ENCODE measurements at places on chromosomes 2 and 18.
A peak's percentile ranks its signal among the peaks of the same experiment; 100 is the strongest.

DNA sequence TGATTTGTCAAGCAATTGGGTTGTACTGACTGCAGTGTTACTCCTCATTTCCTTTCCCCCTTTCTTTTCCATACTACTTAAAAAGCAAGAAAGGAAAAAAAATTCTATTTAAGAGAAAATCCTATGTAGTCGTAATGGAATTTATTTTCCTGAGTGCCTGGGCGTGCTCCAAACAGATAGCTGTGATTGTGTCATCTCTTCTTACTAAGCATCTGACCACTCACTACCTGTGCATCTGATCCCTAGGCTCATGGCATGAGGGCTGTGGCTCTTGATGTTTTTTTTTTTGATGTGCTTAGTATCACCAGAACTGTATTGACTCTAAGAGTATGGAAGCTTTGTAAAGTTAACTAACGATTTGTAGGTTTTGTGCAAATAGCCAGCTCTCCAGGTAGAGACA is 19.0 kb downstream of the CRIM1 start:
- DNase-seq, result no peak

GRCh38 chr2:101006065-101006715 is 4.1 kb downstream of the RPL31 start:
- DNase-seq, result no peak

GRCh38 chr2:240320204-240320993 is 115.1 kb upstream of the GPC1 start:
- DNase-seq, result peak; percentile 98

GRCh38 chr18:69658103-69658502 is 257.4 kb downstream of the DOK6 start:
- no peak for DNase-seq

GRCh38 chr2:177908182-177908581 is 164.4 kb downstream of the PDE11A start:
- DNase-seq, result no peak

DNA sequence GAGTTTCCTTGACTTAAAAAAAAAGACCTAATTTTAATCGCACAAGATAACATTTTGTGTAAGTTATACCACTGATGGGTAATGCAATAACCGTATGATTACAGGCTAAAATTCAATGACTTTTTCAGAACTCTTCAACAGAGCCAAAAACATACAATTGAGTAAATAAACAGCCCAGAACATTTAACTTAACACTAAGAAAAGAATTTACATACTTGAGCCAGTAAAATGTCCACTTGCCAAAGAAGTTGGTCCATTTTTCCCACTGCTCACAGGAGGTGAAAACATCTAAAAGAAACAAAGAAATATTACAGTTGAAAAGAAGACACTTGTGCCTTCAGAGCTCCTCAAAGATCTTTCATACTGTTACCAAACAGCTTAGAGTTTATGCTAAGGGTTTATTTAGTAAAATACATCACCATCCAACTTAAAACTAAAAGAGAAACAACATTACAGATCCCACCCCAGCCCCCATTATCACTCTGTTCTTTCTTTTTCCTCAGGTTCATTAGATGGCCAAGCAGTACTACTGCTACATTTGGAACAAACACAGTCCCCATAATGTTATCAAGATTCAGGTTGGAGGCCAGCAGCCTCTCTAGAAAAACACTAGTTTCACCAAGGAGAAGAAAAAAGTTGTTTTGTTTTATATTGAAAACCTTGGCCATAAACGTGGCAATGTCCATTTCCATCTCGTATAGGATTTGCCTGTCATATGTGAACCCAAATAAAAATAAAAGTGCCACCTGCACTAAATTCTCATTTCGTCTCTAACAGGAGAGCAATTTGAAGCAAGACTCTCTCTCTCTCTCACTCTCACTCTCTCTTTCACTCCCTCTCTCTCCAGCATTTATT is 2.7 kb downstream of the TCF4 start:
- no peak for DNase-seq

DNA sequence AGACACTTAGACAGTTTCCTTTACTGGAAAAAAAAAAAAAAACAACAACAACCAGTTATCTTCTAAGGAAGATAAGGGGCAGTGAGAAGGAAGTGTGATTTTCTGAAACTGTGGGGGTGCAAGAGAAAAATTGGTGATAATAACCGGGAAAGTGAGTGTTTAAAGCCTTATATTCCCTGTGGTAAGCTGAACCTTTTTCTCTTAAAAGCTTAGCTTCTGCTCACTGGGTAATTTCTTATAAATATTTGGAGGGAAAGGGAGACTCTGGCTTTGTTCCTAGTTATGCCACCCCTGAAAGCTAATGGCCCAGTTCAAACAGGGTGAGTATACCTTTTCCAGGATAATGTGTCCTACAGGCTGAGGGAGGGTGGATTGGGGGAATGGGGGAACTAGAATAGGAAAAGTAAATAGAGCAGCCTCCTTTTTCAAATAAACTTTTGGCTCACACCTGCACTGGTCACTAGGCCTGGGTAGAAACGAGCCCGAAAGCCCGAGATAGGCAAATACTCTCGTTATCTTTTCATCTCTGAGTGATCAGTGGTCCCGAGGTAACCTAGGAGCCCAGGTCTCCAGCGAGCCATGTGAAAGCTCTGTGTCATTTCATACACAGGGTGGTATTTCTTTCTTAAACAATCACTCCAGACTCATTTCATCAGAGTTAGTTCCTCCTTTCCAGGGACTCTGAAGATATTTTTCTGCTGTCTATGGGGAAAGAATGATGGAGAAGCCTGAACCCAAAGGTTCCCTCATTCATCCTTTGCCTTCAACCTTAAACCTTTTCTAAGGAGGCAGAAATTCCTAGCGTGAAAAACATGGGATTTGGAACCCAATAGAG is 15.5 kb upstream of the SRBD1 start:
- DNase-seq, result no peak

DNA sequence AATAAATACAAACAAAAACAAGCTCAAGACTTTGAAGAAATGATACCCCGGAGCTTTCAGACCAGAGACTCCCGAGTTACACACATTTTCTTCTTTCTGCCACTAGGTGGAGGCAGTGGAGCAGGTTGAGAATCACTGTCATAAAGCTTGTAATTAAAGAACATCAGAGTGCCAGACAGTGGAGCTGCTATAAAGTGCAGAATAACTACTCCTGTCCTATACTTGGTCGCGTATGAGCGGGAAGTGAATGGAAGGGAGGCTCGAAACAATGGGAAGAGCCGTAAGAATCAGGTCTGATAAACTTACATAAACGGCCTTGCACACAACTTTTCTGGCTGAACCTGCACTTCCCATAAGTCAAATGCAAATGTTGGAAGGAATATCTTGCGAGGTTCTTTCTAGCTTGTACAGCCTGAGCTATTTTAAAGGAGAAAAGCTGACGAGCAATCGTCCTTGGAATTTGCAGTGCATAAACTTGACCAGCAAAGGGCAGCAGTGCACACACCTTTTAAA is 189.0 kb downstream of the RPIA start:
- DNase-seq, result no peak

DNA sequence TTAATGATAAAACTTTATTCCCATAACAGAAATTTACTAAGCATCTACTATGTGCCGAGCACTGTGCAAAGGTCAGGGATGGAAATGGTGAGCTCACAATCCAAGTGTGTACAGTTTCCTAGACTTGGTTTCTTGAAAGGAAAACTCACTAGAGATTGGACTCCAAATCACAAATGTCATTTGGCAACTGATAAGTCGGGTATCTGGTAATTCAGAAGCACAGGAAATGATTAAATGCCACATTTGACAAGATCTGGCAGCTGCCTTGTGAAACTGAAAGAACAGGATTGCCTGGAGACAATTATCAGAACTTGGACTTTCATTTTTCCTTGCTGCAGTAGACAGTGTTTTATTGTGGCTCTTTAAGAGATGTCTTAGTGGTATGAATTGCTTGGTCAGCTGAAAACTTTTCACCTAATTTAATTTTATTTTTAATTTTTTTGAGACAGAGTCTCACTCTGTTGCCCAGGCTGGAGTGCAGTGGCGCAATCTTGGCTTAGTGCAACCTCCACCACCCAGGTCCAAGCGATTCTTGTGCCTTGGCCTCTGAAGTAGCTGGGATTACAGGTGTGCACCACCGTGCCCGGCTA is 19.2 kb downstream of the ITGA6 start:
- DNase-seq, result no peak

DNA sequence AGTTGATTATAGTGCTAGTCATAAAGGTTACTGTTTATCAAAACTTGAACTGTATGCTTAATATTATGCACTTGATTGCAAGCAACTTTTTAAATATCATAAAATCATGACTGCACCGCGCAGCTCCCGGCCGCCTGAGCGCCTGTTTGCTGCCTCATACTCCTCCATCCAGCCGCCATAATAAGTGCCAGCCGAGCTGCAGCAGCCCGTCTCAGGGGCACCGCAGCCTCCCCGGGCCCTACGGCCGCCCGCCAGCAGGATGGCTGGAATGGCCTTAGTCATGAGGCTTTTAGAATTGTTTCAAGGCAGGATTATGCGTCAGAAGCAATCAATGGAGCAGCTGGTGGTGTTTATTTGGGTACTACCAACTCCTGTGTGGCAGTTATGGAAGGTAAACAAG is 337.2 kb downstream of the PAX3 start:
- no peak for DNase-seq

- no peak for DNase-seq
Observed at GRCh38 chr2:198339116-198339515, 534.7 kb downstream of the PLCL1 start.

DNA sequence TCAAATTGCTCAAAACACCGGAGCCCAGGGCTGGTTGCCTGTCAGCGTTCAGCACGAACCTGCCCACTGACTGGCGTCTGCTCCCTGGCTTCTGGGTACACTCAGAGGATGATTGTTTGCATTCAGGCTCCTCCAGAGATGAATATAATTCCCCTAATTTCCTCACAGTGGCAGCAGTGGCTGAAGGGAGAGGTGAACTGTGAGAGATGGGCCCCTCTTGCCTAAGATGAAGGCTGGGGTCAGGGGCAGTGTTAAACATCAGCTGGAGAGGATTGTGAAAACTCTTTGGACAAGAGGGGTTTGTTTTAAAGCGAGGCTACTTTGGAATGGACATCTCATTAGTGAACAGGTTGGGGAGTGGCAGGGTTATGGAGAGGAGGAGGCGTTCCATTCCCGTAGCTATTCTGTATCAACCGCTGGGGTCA is 31.0 kb downstream of the TCF7L1 start:
- DNase-seq, result no peak

GRCh38 chr2:25926984-25927756 is 48.9 kb upstream of the ASXL2 start:
- DNase-seq, result no peak

GRCh38 chr18:8188184-8188583 is 421.1 kb upstream of the RAB12 start:
- DNase-seq, result no peak

DNA sequence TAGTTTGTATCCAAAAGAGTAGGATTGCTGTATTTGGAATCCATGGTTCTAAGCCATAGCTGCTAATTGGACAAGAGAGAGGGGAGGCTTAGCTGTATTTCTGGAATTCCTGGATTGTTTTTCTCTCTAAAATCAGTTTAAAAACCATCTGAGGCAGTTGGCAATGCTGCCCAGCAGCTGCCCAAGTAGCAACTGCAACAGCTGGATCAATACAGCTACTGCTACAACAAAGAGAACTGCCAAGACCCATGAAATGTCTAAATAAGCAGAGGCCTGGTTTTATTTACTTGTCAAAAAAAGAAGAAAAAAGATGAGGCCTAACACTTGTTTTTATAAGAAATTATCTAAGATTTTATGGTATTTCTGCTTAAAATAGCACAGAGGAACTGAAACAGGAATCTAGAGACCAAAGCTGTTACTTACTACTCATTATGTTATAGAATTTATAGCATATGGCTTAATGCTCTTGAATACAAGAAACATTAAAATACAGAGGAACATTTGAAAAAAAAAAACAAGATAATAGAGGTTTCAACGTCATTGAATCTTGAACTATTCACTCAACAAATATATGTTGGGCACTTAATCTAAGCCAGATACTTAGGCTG is 39.1 kb downstream of the TMEFF2 start:
- DNase-seq, result no peak

DNA sequence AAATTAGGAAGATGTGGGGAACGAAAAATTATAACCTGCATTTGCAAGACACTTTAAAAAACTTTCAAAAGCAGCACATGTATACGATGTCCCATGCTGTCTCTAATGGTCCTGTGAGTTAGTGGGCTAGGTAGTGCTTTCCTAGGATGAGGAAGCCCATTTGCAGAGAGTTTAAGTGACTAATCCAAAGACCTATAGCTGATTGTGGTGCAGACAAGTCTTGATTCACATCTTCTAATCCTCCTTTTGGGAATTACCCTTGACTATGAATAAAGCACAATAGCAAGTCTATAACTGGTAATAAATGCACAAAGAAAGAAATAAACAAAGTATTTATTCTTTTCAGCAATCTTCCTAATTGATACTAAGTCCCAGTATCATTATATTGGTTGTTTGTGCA is 234.6 kb upstream of the FANCL start:
- DNase-seq, result no peak

- no peak for DNase-seq
Observed at GRCh38 chr2:188328419-188328818, 36.7 kb downstream of the GULP1 start.

GRCh38 chr2:54909001-54909400 is 141.2 kb downstream of the RTN4 start:
- no peak for DNase-seq

GRCh38 chr18:7844017-7844416 is 276.9 kb downstream of the PTPRM start:
- DNase-seq, result no peak

DNA sequence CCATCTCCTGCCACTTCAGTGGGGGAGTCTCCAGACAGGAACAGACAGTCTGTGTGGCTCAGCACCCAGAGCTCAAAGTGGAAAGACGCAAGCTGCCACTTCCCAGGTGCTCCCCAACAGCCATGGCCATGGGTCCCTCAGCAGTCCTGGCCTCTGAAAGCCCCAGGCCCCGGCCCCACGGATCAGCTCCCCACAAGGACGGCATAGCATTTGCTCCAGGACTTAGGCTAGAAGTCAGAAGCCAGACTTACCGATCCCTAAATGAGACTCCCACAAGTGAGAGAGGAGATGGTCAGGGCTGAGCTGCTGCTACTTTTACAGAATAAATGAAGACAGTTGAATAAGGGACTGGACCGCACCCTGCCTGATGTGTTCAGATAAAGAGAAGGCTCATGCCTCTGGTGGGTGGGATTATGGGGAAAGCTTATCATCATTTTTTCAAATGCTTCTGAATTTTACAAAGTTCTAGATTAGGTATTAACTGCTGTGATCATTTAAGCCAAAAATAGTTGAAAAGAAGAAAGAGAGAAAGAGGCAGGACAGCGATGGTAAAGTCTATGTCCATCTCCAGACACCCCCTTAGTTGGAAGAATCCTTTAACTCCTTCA is 50.5 kb downstream of the ADD2 start:
- no peak for DNase-seq

- DNase-seq, result no peak
Observed at GRCh38 chr2:12552092-12552491, 164.6 kb upstream of the TRIB2 start.
